ENCODE measurements at places on chromosomes 11 and 22. TPM values are rescaled to one million over a fixed set of nuclear protein-coding genes. Genes with fewer than 3 reads are reported as not detected.

DNA sequence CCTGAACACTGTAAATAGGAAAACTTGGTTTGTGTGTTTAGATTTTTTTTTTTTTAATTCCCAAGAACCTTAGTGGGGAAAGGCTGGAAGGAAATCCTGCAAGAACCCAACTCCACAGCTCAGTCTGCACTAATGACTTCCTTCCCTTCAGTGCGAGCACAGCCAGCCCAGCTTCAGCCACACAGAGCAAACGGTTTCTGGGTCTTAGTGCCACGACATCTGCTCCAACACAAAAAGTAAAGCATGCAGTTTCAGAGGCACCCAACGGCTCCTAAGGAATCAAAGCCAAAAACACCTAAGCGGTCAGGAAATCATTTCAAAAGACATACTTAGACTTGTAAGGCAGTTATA is 236.1 kb downstream of the TTC28 start:
- DNase-seq = peak; percentile 75

DNA sequence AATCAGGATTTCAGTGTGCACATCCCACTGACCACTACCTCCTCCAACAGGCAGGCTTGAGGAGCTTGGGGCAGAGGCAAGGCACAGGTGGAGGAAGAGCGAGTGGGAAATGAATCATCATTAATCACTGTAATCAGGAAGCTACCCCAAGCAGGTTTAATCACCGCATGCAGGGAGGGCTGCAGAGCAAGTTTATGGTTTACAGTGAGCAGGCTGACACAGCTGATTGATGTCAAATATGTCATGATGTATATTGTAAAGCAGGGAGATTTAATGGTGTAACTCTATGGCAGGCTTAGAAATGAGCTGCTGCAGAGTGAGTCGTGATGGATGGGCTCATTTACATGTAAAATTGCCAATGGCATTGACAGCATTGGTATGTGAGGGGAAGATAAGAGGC is 441.0 kb downstream of the NTM start:
- peak; percentile 63 for DNase-seq

GRCh38 chr11:9138612-9139579 is 47.5 kb upstream of the SCUBE2 start:
- DNase-seq = peak; percentile 89

APOC3 gene
- total RNA-seq = not detected

DNA sequence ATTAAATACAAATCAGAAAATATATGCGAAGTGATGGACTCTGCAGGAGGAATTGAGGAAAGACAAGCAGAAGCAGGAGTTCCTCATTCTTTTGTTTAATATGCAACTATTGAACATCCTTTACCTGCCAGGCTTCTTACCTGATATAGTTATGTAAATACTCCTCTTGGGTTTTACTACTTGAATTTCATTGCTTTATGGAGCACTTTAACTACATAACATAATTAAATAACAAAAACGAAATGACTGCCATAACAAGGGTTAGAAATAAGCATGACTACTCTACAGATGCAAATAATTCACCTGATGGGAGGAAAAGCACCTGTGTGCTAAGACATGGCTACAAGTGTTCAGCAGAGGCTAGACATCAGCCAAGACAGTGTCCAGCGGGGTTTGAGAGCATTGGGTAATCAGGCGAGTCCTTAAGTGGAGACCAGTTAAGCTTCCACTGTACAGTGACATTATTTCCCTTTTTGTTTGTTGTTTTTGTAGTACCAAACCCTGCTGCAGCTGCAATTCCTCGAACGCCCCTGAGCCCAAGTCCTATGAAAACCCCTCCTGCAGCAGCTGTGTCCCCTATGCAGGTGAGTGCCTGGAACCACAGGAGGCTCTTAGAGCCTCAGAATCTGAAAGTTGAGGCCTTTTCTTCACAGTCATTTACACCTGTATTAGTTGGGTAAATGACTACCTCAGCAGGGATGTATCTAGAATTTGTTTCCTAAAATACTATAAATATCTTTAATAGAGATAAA is 67.4 kb downstream of the SPECC1L start:
- no peak for DNase-seq

DNA sequence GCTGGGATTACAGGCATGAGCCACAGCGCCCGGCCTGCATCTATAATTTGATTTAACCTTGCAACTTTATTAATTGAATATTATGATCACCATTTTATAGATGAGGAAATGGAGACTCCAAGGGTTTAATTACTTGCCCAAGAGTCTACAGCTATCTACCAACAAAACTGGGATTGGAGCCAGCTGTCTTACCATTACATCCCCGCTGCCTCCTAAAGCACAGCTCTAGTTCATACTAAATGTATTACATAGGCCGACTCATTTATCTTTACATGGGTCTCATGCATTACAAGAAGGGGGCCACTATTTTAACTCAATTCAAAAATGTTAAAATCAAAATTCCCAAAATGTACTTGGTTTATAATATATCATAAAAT is 14.1 kb upstream of the TMA7B start:
- DNase-seq = no peak

DNA sequence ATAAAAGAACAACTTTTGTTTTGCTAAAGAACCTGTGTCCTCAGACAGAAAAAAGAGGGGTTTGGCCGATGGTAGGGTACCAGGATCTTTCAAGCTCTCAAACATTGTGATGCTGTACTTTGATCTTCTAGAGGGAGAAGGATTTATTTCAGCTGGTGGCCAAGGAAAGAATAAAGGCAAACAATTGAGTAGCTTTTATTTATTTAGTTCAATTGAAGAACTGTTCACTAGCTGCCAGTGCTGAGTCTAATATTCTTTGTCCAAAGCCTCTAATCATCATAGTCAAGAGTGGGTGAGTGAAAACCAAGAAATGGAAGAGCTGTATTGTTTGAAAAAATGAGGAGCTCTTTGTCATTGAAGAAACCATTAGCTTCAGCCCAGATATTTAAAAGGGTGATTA is 138.4 kb downstream of the FAT3 start:
- no peak for DNase-seq

All from Daoy (cell line).